ENCODE measurements at places on chromosomes 13 and 19. TPM values are rescaled to one million over a fixed set of nuclear protein-coding genes. Genes with fewer than 3 reads are reported as not detected.

Gene C5AR2
- 1.4 TPM for total RNA-seq

Gene ZNF667
- 2.0 TPM for total RNA-seq

Gene NLRP5
- total RNA-seq, result not detected

Gene LCP1
- total RNA-seq, result 528 TPM

- peak; percentile 13 for DNase-seq
Observed at GRCh38 chr13:42041011-42041683, 7.3 kb upstream of the DGKH start.

GRCh38 chr19:32626969-32627368 lies 46.0 kb downstream of the PDCD5 start:
- DNase-seq, result no peak

GRCh38 chr13:45280751-45281634 lies 60.0 kb downstream of the TPT1 start:
- no peak for DNase-seq

DNA sequence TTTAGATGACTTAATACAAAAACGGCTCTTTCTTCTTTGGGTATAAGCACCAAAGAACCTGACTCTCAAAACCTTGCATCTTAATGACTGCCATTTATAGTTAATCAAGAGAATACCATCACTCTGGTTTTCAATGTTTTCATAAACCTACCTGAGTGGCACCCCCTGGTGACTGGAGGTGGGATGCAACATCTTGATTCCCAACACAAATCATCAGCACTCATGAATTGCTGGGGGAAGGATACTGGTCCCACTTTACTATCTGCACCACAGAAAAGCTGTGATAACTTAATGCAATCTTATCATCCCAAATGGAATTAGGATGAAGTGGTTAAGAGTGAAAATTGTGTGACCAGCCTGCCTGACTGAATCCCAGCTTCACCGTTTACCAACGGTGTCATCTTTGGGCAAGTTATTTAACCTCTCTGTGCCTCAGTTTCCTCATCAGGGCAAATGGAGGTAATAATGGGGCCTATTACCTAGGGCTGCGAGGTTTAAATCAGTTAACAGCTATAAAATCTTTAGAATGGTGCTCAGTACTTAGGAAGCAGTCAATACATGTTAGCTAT lies 366.4 kb downstream of the KLF12 start:
- DNase-seq, result no peak

All from T-helper 17 cell (primary cell).